ENCODE measurements at places on chromosomes 1 and 21.

- no peak for DNase-seq
These were observed 59.7 kb downstream of the DESI2 start for GRCh38 chr1:244712669-244713068.

GRCh38 chr1:66984491-66984890, 59.7 kb downstream of the MIER1 start:
- no peak for DNase-seq

DNA sequence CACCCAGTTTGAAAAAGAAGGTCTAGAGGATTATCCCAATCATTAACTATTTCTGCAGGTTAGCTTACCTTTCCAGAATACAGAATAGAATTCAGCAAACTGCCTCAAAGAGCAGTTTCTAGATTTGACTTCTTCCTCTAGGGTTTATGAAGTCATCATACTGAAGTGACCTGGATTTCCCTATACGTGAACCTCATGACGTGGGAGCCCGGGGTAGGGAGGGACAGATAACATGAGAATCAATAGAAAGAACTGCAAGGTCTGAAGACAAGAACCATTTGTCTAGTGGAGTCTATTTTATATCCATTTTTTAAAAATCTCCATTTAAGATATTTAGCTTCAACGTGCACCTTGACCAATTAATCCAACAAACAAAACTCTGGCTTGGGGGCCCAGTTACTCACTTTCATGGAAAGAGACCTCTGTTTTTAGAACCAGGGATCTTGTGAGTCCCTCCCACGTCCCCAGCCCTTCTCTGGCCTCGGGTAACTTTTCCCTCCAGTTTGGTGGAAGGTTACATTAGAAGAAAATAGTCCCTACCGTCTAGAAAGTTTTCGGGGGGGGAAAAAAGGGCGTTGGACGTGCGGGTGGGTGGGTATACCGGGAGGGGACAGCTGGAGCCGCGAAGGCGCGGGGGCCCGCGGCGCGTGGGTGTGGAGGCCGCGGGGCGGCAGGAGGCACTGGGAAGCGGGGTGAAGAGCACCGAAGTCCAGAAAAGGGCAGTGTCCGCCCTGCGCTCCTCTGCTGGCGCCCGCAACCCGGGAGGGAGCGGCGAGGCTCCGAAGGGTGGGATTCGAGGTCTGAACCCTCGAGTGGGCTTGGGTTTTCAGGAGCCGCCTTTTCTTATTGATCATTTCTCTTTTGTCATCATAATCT, 13.8 kb upstream of the POGZ start:
- DNase-seq, result peak; percentile 85

DNA sequence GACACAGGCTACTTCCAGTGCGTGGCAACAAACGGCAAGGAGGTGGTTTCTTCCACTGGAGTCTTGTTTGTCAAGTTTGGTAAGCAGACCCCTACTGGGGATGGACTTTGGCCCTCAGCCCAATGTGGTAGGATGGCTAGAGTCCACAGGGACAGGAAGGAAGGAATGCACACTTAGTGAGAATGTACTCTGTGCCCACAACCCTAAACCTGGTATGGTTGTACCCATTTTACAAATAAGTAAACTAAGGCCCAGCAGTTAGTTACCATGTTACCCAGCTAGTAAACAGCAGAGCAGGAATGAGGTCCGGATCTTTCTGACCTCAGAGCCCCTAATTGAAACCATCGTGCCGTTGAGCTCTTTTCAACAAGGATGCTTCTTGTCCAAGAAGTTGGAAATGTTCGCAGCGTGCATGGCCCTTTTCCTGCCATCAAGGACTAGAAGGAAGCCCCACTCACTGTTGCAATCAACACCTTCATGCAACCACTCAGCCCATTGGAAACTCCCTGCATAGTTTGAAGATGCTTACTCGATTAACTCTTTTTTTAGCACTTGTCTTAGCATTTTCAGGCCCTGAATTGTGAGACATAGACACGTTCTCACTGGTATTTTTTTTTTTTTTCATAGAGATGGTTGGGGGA, 153.4 kb upstream of the UBE2U start:
- DNase-seq, result no peak

DNA sequence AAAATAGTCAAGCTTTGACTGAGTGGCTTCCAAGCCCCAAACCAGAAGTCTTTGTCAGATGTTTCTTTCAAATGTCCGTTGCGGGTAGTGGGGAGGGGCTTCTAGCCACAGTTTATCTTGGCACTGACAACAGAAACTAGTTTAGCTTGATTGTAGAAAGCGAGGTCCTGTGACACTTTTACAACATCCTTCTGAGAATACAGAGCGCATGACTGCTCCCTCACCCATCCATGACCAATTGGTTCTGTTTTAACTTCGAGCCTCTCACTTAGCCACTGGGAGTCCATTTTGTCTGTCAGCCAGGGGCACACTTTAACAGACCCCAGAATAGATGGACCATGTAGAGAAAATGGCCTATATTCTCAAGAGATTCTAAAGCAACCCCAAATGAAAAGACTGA, 199.2 kb upstream of the ST6GALNAC5 start:
- no peak for DNase-seq

DNA sequence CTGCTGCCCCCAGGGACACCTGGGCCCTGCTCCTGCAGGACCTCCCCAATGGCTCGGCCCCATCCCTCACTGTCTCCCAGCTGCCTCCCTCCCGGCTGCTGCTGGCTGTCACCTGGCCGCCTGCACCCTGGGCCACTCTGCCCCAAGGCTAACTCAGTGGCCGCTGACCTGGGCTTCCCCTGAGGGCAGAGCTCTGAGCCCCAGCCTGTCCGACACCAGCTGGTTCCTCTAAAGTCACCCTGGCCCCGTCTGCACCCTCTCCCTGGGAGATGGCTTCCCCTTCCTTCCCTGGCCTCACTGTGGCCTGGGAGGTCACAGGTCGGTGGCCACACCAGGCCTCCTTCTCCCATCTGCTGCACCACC, 15.0 kb downstream of the ITGB2 start:
- DNase-seq, result no peak

DNA sequence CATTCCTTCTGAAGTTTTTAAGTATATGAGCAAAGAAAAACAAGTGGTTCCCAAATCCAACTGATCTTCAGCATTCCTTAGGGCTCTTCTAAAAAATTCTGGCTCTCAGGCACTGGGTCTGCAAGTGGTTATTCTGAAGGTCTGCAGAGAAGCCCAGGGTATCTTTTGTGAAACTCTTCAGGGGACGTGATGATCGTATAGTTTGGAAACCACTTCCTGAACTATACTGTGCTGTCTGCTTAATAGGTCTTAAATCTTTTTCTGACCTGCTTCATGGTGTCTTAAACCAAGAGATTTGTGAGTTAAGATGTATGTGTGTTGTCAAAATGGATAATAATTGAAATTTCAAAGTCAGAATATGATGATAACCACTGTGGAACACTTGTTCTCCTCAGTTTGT, 115.5 kb downstream of the LHX9 start:
- no peak for DNase-seq

GRCh38 chr1:181855380-181855779, 206.1 kb downstream of the ZNF648 start:
- DNase-seq, result no peak

- peak; percentile 98 for DNase-seq
These were observed 10.8 kb upstream of the FAAP20 start for GRCh38 chr1:2205191-2205952.

DNA sequence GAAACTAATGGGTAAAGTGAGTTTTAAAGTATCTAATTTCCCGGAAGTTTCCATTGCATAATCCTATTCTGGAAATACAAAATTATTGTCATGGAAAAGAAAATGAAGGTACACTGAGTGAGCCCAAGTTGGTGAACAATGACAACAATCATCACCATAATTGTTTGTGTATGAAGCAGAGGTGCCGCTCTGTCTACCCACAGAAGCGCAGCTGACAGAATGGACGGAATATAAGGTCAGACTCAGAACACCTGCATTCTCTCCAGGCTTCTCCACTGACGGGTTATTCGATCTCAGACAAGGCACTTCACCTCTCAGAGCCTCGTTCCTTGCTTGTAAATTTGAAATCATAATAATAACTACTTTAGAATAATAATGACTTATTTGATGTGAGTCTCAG, 99.1 kb upstream of the NGF start:
- no peak for DNase-seq

DNA sequence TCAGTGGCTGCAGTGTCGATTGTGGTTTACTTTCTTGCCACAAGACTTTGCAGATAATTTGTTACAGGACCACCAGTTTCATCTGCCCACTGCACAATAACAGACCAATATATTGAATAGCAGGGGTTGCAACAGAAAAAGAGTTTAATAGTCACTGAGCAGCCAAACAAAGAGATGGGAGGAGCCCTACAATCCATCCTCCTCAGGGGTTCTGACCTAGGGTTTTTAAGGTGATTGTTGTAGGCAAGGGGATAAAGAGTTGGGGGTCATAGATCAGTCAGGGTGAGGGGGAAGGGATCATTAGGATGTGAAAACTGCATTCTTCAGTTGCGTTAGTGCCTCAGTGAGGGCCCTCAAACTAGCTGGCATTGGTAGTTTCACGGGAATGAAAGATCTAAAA, 110.7 kb upstream of the OLFM3 start:
- DNase-seq, result no peak

- no peak for DNase-seq
These were observed 22.7 kb upstream of the SLFNL1 start for GRCh38 chr1:41044187-41044586.

DNA sequence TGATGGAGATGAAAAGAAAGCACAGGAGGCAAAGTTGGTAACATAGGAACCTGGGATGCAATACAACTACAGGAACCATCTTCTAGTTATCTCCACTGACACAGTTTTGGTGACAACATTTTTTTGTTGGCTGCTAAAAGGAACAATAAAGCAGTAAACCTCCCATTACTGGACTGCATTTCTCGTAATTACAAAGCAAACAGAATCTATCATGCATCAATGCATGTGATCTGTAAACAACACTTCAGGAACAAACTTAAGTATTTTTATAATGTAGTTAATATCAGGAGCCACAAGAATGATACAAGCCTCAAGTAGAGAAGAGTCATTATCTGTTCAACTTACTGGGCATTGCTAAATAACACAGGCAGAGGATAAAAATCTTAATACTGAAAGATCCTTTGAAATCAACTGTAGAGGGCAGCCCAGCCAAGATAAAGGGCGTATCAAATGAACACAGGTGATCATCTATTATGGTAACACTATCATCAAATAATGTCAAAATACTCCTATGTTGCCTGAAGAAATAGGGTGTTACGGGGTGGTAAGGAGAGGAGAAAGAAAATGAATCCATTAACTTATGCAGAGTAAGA, 193.3 kb downstream of the EIF4G3 start:
- no peak for DNase-seq

DNA sequence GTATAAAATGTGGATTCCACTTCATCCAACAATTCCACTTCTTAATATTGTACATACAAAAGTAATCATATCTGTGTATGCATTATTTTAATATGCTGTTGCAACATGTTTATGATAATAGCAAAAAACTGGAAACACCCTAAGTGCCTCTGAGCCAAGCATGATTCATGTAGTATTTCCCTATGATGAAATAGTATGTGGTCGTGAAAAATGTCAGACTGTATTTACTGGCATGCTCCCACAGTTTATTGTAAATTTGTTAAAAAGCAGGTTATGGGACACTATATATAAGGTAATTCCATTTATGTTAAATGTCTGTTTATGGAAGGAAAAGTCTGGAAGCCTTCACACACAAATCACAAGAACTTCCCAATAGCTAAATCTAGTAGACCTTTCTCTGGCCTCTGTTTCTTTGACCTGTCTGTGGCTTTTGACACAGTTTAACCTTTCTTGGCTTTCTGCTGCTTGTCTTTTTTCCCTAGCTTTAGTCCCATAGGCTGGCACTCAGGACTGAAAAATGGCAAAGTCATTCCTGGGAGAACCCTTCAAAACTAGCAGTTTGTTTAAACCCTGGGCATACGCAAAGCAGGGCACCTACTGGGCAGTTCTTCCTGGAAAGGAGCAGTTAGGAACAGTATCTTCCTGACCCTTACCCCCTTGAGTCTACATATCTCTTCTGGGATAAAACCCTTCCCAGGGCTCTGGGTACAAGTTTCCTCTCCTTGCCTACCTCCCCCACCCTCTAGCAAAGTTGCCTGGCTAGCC, 65.4 kb upstream of the ARTN start:
- DNase-seq, result no peak

DNA sequence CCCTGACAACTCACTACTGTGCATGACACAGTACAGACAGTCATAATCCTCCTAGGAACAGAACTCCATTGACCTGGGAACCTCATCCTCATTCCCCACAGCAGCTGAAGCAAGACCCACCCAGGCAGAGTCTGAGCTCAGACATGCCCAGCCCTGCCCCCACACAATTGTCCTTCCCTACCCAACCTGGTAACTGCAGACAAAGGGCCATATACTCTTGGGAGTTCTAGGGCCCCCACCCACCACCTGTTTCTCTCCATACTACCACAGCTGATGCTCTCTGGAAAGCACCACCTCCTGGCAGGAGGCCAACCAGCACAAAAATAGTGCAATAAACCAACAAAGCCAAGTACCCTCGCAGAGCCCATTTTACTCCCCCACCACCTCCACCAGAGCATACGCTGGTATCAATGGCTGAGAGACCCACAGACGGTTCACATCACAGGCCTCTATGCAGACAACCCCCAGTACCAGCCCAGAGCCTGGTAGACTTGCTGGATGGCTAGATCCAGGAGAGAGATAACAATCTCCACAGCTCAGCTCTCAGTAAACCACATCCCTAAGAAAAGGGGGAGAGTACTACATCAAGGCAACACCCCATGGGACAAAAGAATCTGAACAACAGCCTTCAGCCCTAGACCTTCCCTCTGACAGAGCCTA, 159.7 kb upstream of the CXADR start:
- peak; percentile 68 for DNase-seq

DNA sequence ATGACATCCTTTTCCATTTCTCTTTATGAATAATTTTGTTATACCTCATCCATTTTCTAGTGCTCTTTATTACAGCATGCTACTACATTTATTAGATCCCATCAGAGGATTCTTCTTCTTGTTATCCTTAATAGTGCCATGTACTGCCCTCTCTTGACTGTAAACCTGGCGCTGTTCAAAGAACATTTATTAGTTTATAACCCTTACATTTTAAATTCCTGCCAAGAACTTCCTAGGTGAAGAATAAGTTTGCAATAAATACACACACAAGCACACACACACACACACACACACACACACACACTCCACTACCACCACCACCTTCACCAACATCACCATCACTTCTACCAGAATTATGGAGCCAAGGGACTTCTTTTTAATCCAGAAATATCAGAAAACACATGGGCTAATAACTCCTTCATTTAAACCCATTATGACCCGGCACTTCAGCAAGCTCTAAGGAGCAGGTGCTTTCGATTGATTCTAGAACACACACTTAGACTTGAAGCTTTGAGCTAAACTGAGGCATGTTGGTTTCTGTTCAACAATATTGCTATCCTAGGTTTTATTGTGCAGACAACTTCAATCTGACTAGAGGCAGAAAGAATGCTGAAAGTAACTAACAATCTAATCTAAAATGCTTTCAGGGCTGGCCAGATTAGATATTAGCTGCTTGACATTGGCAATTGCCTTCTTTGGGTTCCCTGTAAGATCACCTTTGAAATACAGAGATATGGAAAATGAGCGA, 556.8 kb downstream of the LMO4 start:
- no peak for DNase-seq

GRCh38 chr1:11107599-11107998, 7.9 kb upstream of the EXOSC10 start:
- no peak for DNase-seq
